Uterus (tissue), 4 donors: ENCODE measurements at places on chromosomes 6 and 20. TPM values are rescaled to one million over a fixed set of nuclear protein-coding genes. Genes with fewer than 3 reads are reported as not detected.

SLC35D3 gene
- total RNA-seq, result not detected

GRCh38 chr6:47381036-47381435 is 71.3 kb upstream of the TNFRSF21 start:
- DNase-seq, result no peak

PLCB4 gene
- total RNA-seq, result 17.4 TPM

DNA sequence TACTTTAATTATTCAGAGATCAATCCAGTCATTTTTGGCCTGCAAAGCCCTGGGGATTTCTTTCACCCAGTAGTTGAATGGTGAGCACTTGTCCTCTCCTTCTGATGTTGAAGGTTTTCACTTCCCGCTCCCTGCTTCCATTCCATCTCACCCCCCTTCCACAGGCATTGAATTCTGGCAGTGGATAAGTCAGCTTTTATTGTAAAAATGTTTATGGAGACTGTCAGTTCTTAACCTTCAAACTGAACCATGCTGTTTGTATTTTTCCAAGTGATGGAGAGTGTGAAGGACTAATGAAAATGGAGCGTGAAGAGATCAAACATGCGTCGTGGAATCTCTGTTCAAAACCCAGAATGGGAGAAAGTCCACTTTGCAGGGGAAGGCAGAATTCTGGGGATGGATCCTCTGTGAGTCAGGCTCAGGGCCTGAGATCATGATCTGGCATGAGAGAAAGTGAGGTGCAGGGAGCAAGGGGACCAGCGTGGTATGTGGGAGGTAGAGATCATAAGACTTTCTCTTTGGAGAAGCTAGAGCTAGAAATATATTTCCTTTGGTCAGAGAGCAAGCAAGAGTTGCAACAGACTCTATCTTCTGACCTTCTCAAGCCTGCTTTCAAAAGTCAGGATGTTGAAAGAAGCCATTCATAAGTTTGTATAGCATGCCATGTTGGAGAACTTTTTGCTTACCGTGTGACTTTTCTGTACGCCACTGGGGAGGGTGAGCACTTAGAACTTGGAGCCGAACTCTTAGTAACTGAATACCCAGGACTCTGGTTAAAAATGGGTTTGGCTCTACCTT is 30.2 kb downstream of the ISM1 start:
- DNase-seq, result no peak

HSD17B8 gene
- total RNA-seq, result 2.6 TPM

DNA sequence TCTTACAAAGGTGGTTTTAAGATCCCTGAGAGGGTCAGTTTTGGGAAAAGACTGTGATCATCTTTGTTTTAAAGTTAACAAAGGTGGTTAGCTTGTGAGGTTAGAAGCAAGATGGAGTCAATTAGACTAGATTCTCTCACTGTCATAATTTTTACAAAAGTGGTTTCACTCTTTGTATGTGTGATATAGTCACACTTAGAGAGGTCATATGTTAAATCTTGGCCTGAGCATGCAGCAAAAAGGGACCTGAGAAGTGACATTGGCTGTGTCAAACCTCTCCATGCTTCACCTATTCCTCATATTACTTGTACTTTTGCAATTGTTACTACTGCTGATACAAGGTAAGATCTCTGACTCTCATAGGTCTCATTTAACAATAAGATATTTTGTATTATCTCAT is 368.0 kb downstream of the TBC1D32 start:
- DNase-seq, result no peak

DNA sequence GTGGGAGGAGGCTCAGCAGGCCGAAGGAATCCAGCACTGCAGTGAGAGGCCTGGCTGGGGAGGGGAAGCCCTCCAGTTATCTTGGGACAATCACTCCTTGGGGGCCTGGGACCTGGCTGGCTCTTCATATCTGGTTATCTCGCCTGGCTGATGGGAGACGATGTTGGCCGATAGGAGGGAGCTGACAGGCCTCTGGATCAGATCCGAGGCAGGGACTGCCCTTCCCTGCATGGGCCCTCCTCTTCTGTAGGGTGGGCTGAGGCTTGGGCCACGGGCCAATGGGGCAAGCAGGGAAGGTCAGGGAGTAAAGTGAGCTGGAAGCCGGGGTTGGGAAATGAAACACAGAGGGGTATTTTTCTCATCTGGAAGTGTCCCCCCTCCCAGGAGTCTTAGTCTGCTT is 25.2 kb downstream of the MANBAL start:
- DNase-seq, result peak; percentile 74

GRCh38 chr6:42692137-42692911 is 30.1 kb downstream of the PRPH2 start:
- DNase-seq, result no peak

GMEB2 gene
- 9.7 TPM for total RNA-seq

BPIFB1 gene
- total RNA-seq, result not detected

GRCh38 chr6:154653853-154654252 is 79.4 kb upstream of the SCAF8 start:
- peak; percentile 73 for DNase-seq

DNA sequence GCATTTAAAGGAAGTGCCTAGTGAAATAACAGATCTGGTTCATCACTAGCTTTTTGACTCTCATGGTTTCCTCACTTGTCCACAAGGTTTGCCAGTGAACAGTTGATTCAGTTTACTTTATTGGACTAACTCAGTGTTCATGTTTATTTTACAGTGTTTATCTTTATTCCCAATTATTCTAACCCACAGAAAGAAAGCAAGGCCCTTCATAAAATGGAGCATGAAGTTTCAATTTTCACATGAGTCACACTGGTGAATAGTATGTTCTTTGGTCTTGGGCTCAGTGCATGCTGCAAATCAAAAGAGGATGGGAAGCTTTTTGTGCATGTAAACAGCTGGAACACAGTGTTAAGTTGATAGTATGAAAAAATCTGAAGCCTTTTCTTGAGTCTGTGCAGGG is 217.6 kb upstream of the HDDC2 start:
- DNase-seq, result no peak

DNA sequence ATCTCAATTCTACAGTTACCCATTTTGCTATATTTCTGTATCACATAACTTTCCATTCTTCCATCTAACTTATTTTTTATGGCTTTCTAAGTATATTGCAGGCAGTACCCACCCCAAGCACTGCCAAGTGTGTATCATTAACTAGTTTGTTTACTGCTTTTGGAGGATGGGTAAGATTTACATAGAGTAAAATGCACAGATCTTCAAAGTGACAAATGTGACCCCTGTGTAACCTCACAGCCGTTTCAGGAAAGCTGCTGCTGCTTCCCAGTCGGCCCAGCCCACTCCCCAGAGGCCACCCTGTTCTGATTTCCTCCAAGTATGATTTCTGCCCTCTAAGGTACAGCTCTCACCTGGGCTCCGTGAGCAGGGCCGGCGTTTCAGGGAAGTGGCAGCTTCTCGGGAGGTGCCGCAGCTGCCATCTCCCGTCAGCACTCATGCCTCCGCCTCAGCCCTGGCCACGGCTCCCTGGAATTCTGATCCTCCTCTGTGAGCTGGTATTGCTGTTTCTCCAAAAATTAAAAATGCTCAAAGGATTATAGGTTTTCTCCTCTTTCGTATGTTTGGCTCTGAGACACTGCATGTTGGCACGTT is 15.0 kb upstream of the MAP1LC3A start:
- no peak for DNase-seq

B3GAT2 gene
- 0.18 TPM for total RNA-seq

GRCh38 chr6:22214314-22214713 is 82.5 kb downstream of the PRL start:
- DNase-seq, result no peak

DNA sequence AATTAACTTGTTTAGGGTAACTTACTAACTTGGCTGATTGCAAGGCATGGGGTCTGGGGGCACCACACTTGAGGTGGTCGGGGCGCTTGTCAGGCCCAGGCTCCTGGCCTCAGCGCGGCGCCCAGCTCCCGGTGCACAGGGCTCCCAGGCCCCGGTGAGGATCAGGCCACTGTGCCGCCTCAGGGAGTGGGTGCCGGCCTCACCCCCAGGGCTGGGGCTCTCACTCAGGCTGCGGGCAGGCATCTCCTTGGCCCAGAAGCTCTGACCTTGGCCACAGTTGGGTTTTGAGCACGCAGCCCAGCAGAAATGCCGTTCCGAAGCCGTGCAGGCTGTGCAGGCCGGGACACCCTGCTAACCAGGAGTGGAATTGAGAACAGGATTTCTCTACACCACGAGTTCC is 37.8 kb upstream of the BHLHE23 start:
- DNase-seq, result no peak

DNA sequence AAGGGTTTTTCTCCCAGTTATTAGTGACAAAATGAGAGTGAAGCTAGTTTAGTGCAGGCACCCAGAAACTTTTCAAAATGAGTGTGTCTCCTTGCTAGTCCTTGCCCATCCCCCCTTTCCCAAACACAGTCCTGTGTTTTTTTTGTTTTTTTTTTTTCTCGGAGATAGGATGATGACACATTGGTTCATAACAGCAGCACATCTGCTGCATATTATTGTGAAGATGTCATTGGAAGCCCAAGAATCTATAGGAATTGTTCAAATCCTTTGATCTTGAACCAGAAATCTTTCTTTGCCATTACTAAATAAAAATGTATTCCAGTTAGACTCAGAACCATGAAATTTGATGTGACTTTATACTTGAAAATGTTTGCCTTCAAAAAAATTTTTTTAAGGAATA is 162.4 kb downstream of the FRK start:
- DNase-seq, result no peak
